ENCODE measurements at places on chromosomes 1 and 21.

- DNase-seq: no peak
These were observed 58.0 kb downstream of the DDX20 start for GRCh38 chr1:111813440-111814304.

- peak; percentile 100 for DNase-seq
These were observed 27.5 kb upstream of the MYSM1 start for GRCh38 chr1:58727364-58727763.

DNA sequence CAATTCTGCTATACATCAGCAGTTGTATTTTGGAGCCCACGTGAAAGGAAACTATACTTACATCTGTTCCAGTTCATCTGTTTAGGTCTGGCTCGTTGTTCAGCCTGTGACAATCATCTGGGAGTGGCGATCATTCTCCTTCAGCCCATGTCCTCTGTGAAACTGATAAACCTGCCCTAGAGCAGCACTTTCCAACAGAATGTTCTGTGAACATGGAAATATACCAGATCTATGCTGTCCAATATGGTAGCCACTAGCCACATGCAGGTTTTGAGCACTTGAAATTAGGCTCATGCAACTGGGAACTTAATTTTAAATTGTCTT is 24.5 kb upstream of the COQ8A start:
- DNase-seq: no peak

GRCh38 chr1:170318736-170319135 is 173.0 kb downstream of the NTMT2 start:
- DNase-seq: no peak

DNA sequence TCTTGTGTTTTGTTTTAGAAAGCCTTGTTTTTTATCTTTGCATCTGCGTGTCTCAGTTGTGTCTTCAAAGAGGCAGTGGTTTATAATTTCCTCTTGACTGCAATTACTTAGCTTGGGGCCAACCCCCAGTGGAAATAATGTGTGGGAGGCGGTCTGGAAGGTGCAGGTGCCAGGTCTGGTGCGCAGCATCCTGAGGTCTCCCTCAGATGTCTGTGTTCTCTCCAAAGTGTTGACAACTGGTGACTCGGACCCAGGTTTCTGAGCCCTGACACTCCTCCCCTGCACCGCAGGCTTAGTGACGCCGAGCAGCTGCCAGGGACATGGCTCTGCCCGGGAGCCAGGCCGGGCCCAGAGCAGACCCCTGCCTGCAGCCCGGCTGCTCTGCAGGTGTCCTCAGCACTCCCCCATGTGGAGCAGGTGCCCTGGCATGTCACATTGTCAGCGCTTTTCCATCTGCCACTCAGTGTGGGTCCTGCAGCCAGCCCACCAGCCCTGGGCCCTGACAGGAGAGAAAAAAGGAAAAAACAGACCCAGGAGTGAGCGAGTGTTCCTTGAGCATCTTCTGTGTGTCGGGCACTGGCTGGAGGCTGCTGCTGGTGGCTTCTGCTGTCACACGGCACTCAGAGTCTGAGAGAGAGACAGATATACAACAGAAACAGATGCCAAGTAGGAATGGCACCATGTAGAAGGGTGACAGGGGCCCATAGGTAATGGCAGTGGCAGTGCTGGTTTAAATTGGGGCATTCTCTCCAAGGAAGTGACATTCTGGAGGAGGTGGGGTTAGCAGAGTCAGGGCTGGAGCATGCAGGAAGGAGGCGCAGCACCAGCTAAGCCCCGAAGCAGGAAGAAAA is 24.8 kb upstream of the SELENON start:
- no peak for DNase-seq

Data from kidney capillary endothelial cell (primary cell).